Temporal lobe (tissue), 4 donors: ENCODE measurements at places on chromosomes 2 and 18. TPM values are rescaled to one million over a fixed set of nuclear protein-coding genes. Genes with fewer than 3 reads are reported as not detected.

The SNTG2 gene
- 0.98 TPM for total RNA-seq

The USP14 gene
- 37.6 TPM for total RNA-seq

The SPC25 gene
- 5.4 TPM for total RNA-seq

The ROCK2 gene
- 47.5 TPM for total RNA-seq

The MC4R gene
- total RNA-seq: 1.2 TPM

The SPEG gene
- total RNA-seq: 12.3 TPM

The HOXD8 gene
- 0.25 TPM for total RNA-seq
